ENCODE measurements at places on chromosomes 12 and 14. TPM values are rescaled to one million over a fixed set of nuclear protein-coding genes. Genes with fewer than 3 reads are reported as not detected.

DNA sequence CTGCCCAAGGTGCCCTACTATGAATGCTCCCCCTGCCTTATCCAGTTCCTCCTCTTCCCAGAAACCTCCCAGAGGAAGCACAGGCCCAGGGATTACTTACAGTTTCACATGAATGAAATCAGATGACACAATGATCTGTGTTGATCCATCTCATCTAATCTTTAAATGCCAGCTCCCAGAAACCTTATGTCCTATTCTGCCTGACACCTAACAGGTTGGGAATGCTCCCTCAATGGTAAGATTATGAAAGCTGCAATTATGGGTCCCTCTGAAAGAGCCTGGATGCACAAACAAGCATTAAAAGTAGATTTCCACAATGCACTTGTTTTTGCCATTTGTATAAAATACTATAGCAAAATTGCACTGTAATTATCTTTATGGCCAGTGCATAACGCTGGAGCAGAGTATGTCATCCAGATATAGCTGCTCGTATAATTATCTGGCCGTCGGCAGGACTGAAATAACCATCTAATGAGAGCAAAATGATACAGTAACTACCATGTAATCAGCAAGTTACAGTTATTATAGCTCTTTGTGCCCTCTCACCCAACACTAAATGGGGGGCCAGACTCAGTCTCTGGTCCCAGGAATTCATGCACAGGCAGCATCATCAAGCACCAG is 4.4 kb upstream of the ZBTB39 start:
- H3K27ac ChIP-seq, result no peak overlapping the region
- H3K27me3 ChIP-seq, result peaks cover 3% of the 10 kb centered on the region
- no peaks in the 10 kb centered on the region for H3K36me3 ChIP-seq
- no peak for DNase-seq

DNA sequence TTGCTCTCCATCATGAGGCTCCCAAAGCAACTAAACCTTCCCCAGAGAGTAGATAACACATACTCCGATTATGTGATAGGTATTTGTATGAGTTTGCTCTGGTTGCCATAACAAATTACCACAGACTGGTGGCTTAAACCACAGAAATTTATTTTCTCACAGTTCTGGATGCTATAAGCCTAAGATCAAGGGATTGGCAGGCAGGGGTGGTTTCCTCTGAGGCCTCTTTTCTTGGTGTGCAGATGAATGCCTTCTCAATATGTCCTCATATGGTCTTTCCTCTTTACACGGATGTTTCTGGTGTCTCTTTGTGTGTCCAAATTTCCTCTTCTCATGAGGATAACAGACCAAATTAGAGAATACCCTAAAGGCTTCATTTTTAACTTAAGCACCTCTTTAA is 285.8 kb upstream of the GRIP1 start:
- no peaks in the 10 kb centered on the region for H3K27me3 ChIP-seq
- H3K4me1 ChIP-seq, result peaks cover 21% of the 10 kb centered on the region
- no peaks in the 10 kb centered on the region for H3K36me3 ChIP-seq
- H3K4me3 ChIP-seq, result peak overlapping the region; percentile 44
- DNase-seq, result peak; percentile 4

DNA sequence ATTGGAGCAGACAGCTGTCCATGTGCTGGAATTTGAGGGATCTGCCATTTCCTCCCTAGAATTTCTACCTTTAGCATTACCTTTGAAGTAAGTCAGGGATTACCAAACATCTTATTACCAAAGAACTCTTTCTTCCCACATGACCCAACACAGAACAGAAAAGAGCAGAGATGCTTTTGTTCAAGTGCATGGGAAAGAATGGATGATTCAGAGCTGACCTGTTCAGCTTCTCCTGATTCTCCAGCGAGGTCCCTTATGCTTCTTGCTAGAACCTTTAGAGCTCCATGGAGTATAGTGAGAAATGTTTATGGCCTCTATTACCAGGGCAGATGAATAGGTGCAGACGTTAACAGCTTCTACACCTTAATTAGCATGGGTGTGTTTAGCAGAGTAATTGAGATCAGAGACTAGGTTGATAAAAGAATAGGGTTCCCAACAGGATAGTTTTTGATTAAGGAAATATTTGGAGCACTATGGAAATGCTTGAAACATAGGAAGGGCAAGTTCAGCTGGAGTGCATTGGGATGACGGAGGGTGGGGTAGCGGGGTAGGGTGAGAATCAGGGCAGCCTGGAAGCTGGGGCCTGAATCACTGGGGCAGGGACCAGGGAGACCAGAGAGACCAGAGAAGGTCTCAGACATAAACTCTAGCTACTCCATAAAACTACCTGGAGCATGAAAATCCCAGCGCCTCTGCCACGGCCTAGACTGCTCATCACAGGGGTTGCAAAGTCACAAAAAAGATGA is 223.7 kb downstream of the CACNA1C start:
- H3K4me1 ChIP-seq, result no peaks in the 10 kb centered on the region
- H3K4me3 ChIP-seq, result no peak overlapping the region
- no peak for DNase-seq
- H3K27ac ChIP-seq, result no peak overlapping the region

FAM234B gene
- total RNA-seq, result 6.5 TPM

PLA2G1B gene
- not detected for total RNA-seq

DNA sequence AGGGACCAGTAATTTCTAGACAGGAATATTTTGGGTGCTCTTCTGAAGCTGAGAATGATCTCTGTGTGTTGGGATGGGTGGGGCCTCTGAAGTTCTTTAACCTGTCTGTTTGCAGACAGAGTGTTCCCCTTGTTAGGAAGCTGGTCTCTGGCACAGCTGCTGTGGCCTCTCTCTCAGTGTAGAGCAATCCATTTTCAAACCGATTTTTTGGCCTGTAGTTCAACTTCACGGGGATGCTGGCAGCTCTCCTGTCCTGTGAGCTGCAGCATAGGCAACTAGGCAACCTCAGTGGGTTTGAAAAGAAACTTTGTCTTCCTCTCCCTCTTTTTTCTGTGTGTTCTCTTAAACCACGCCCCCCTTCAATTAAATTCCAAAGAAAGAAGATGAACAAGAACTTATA is 69.1 kb downstream of the SMOC1 start:
- H3K36me3 ChIP-seq, result no peaks in the 10 kb centered on the region
- H3K27me3 ChIP-seq, result no peaks in the 10 kb centered on the region
- no peak overlapping the region for H3K27ac ChIP-seq

TCL1B gene
- not detected for total RNA-seq

DNA sequence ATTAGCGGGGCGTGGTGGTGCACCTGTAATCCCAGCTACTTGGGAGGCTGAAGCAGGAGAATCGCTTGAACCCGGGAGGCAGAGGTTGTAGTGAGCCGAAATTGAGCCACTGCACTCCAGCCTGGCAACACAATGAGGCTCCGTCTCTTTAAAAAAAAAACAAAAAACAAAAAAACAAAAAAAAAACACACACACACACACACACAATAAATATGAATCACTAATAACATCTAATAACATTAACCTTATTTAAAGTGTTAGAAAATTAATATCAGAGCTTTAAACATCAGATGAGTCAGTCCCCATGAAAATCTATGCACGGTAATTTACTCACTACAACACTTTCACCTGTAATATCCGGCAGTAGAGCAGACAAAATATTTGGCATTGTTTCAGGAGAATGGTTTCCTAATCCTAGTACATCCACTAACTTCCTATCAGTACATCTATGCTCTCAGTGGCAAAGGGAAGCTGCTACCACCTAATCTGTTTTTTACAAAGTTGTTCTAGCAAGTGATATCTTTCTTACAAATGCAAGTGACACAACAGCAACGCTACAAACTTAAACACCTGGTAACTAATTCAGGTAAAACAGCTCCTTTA is 36.2 kb downstream of the MED13L start:
- DNase-seq, result no peak
- no peak overlapping the region for H3K4me3 ChIP-seq
- peaks cover 37% of the 10 kb centered on the region for H3K4me1 ChIP-seq
- no peaks in the 10 kb centered on the region for H3K36me3 ChIP-seq

DNA sequence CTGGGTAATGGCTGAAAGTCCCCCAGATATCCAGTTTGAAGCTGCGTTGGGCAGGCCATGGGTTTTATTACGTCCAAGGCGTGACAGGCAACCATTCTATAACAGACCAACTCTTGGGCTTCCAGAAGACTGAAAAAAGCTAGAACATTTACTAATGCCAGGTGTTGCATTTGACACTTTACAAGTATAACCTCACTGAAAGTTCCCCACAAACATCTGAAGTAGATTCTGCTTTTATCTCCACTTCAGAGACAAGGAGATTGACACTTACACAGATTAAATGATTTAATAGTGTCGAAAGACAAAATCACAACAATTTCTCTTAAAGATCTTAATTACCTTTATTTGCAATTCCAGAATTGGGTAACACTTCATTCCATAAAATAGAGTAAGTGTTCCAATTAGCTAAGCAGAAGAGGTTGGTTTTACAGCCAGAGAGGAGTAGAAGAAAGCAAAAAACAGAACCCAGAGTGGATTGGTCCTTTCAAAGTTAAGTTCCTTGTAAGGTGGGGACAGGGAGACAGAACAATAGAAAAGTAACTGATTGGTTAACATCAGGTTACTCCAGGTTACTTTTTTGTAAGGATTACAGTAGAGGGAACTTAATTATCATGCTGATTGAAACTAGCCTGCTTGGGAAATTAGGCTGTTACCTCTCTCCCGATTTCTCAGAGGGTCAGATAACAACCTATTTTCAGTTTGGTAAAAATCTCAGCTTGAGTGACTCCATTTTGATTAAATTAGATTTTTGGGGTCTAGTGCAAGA is 11.3 kb downstream of the SOCS2 start:
- H3K4me1 ChIP-seq, result no peaks in the 10 kb centered on the region
- no peaks in the 10 kb centered on the region for H3K27me3 ChIP-seq
- H3K36me3 ChIP-seq, result no peaks in the 10 kb centered on the region
- no peak overlapping the region for H3K4me3 ChIP-seq
- no peak for DNase-seq

DNA sequence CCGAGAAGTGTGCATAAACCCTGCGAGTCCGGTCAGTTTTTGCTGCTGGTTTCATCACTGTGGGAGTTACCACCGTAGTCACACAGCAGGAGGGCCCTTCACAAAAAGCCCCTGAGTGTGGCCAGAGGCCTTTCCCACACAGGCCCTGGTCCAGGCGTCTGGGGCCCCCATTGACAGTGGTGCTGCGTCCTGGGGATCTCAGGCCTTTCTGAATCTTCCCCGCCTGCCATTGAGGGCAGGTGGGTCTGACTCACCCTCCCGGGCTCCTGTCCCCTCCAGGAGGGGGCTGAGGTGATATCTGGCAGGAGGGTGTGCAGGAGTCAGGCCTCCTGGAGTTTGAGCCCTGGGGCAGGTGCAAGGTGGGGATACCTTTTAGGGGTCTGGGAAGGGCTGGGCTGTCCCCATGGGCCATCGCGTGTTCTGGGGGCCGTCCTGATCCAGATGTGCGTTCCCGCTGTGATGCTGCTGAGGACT is 358.5 kb downstream of the TMEM121 start:
- DNase-seq, result no peak
- H3K4me3 ChIP-seq, result no peak overlapping the region
- H3K4me1 ChIP-seq, result no peaks in the 10 kb centered on the region
- no peaks in the 10 kb centered on the region for H3K27me3 ChIP-seq
